ENCODE measurements at places on chromosomes 3 and 15.

DNA sequence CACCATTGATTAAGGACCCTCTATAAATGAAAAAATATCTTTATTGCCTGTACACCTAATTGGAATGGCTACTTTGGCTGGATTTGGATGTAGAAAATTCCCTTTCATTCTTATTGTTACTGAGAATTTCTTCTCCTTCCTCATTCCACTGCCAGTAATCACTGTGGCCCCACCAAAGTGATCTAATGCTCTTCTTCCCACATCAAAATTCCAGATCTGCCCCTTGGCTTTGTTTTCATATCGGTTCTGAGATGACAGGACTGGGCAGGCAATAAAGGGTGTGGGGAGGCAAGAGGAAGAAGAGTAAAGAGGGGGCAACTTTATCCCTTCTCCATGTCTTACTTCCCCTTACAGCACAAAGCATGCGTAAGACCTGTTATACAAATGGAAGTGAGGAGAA lies 2.1 kb downstream of the ANKUB1 start:
- DNase-seq: no peak

DNA sequence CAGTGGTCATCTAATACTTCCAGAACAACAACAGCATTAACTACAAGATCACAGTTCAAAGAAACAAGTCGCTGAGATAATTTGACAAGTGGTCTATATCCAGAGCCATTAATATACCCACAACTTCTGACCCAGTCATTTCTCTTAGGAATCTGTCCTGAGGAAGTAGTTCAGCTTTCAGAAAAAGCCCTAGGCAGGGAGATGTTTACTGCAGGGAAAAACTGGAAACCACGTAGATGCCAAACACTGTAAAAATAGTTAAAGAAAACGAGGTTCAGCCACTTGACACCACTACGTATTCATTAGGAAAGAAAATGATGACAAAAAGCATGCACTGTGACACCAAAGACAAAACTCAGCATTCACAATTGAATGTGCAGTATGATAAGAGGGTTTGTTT lies 22.3 kb upstream of the CDCP1 start:
- DNase-seq: no peak

GRCh38 chr3:195699860-195700259 lies 20.9 kb upstream of the MUC20 start:
- DNase-seq: no peak

GRCh38 chr3:15556512-15556911 lies 35.0 kb upstream of the COLQ start:
- DNase-seq: no peak

- DNase-seq: no peak
These were observed 39.1 kb downstream of the KNL1 start for GRCh38 chr15:40633178-40633577.

DNA sequence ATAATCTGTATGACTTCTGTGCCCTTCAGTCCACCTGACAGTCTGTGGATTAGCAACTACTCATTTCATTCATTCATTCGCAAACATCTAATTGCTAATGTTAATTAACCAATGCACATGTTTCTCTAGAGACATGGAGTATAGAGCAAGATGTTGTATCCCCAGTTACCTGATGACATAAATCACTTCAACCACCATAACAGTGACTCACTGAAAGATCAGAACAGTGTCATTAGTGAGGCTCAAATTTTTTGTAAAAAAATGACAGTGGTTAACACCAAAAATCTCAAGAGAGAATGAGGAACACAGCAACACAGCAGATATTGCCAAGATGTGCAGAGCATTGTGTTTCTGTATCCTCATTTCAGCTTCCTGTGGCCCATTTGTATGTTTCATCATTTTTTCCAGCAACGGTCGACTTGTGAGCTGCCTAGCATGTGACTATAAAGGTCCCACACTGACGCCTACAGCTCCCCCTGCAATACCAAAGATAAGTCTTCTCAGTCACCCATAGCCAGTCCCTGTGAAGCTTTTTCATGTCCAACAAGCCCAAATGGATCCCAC lies 3.7 kb upstream of the PLD1 start:
- DNase-seq: no peak

GRCh38 chr15:58864602-58865424 lies 68.7 kb downstream of the SLTM start:
- DNase-seq: peak; percentile 39

GRCh38 chr3:71400986-71401451 lies 182.5 kb downstream of the FOXP1 start:
- no peak for DNase-seq

- peak; percentile 15 for DNase-seq
These were observed 41.4 kb upstream of the GLCE start for GRCh38 chr15:69119001-69119400.

GRCh38 chr3:124935794-124936542 lies 1.4 kb upstream of the MUC13 start:
- no peak for DNase-seq

- no peak for DNase-seq
These were observed 63.8 kb downstream of the NCEH1 start for GRCh38 chr3:172647080-172647479.

DNA sequence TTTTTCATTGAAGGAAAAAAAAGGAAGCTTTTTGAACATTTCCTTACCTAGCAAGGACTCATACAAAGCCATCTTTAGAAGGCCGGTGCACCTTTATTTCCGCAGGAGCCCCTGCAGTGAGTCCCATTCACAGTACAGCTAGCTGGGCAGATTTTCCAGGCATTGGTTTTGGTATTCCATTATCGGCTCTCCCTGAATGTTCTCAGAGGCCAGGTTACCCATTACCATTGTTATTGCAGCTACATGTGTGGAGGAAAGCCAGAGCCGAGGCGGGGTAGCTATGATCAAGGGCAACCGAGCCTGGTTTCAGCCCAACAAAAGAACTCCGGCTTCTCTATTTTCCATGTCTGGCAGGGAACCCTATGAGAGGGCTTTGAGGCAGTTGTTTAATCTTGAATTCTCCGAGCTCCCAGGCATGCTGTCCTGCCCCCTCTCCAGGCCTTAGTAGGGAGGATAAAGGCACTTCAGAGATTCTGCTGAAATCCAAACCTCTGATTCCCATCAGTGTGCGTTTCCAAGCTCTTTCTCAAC lies 100.3 kb downstream of the LRRK1 start:
- no peak for DNase-seq

- DNase-seq: peak; percentile 65
These were observed 843 bp downstream of the GLCE start for GRCh38 chr15:69161079-69161877.

DNA sequence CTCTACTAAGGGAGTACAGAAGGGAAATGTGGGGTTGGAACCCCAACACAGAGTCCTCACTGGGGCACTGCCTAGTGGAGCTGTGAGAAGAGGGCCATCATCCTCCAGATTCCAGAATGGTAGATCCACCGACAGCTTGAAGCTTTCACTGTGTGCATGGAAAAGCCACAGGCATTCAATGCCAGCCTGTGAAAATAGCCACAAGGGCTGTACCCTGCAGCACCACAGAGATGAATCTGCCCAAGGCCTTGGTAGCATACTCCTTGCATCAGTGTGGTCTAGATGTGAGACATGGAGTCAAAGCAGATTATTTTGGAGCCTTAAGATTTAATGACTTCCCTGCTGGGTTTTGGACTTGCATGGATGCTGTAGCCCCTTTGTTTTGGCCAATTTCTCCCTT lies 39.3 kb upstream of the KCNMB2 start:
- DNase-seq: no peak

DNA sequence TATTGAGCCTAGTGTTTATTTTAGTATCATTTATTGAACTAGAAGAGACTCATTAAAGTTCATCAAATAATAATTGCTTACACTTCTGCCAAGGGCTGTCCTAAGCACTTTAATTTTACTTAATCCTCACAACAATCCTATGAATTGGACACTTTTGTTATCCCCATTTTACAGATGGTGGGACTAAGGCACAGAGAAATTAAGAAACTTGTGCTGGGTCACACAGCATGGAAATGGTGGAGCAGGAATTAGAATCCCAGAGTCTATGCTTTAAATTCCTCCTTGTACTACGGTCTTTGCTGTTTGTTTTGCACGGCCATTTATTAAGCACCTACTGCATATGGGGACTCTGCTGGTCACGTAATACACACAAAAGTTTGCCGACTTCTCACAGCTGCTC lies 7.9 kb downstream of the ATP2B2 start:
- no peak for DNase-seq

DNA sequence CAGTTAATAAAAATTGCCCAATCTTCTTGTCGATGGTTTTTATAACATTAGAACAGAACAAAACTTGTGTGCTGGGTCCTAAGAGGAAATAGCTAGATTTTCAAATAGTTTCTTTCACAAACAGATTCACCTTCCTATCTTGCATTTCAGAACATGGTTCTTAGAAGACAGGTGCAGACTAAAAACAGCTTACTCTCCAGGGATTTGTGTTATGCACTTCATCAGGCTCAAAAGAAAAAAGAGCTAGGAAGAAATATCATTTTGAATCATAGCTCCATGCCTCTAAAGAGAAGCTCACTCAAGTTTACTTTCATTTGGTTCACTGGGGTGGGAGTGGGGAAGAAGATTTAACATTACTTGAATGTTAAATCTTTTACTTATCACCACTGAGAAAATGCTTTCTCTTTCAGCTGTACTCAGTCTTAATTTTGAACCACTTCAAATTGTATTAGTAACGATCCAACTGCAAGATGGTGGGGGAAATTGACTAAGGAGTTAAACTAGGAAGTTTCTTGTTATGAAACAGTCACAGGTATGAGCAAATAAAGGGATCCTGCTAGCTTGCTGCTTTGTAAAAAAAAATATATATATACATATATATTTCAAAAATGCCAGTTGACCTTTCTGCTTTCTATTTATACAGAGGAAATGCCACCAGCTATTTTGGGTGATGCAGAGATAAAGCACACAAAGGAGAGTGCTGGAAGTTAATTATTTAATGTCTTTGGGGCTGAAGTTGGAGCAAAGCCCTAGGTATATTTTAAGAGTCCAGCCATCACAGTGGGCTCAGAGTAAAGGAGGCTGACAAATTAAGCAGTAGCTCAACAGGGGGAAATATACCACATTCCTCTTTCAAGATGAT lies 28.3 kb upstream of the NUDT16 start:
- no peak for DNase-seq

GRCh38 chr3:52178537-52178936 lies 19.4 kb upstream of the ALAS1 start:
- DNase-seq: no peak

DNA sequence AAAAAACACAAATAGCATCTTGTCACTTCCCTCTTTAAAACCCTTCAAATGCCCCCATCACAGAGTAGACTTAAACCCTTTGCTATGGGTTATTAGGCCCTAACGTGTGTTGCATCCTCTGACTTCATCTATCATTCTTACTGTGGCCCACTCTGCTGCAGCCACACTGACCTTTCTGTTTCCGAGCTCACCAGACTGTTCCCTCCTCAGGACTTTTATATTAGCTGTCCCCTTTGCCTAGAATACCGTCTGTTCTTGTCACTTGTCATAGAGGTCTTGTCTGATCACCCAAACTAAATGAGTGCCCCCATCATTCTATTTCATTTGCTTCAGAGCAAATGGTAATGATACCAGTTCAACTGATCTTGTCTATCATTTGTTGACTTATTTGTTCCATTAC lies 877 bp upstream of the FEM1B start:
- no peak for DNase-seq

- DNase-seq: no peak
These were observed 30.1 kb downstream of the ZDHHC19 start for GRCh38 chr3:196181127-196181546.

DNA sequence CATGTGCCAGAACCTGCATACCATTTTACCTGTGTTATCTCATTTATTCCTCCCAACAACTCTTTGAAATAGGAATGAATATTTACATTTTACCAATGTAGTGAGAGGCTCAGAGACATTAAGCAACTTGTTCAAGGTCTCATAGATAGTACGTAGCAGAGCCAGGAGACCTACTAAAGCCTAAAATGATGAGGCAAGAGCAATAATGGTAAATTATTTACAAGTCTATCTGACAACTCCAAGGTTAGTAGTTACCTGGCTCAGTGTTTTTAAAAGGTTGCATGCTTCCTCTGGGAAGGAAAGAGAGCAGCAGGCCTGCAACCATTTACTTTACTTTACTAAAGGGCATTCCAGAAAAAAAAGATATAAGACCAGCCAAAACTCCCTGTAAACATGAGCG lies 103.0 kb downstream of the CFAP20DC start:
- DNase-seq: no peak

DNA sequence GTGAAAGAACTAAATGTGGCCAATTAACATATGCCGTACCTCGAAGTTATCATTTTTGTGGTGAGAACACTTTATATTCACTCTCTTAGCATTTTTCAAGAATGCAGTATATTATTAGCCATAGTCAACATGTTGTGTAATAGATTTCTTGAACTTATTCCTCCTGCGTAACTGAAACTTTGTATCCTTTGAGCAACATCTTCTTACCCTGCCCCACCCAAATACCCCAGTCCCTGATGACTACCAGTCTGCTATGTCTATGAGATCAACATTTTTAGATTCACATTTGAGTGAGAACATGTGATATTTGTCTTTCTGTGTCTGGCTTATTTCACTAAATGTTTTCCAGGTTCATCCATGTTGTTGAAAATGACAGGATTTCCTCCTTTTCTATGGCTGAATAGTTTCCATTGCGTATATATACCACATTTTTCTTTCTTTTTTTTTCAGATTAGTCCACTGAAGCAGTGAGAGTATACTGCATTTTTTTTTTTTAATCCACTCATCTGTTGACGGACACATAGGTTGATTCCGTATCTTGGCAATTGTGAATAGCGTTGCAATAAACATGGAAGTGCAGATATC lies 12.7 kb upstream of the KBTBD8 start:
- DNase-seq: no peak

GRCh38 chr3:5343459-5343858 lies 156.0 kb downstream of the EDEM1 start:
- DNase-seq: no peak

- peak; percentile 91 for DNase-seq
These were observed at the start of gene OCA2 for GRCh38 chr15:28098766-28099554. Gene OCA2 (minus strand): TSS chr15:28099315. CDS start chr15:28081874, 17,441 bp downstream.

GRCh38 chr15:65377105-65377975 lies 462 bp downstream of the IGDCC3 start:
- peak; percentile 83 for DNase-seq

DNA sequence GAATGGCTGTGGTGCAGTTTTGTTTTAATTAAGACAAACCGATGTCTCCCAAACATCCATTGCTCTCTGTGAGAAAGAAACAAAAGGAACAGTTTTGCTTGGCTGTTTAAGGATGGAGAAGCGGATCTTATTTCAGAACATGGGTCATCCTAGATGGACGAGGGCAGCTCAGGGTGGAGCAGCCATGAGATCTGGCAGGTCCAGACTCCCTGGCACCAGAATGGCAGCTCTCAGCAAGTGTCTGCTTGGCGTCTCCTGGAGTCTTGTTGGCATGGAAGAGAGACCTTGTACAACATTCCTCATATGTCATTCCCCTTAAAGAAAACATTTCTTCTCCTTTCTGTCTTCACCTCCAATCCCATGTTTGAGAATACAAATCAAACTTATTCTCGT lies 93.8 kb downstream of the ADAMTSL3 start:
- no peak for DNase-seq

DNA sequence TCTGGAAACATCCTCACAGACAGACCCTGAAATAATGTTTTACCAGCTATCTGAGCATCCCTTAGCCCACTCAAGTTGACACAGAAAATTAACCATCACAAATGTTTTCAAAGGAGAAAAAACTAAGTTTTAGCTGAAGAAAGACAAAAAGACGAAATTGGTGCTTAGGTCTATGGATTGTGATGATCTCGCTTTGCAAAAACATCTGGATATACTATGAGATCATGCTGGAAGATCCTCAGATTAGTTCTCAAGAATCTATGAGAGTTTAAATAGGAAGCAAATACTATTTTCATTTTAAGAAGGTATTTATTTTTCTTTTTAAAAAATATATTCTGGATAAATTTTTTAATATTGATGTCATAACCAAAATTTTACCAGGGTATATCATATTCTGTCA lies 42.6 kb upstream of the MBNL1 start:
- no peak for DNase-seq

GRCh38 chr3:114093016-114093380 lies 36.5 kb downstream of the QTRT2 start:
- DNase-seq: no peak
